Activated CD8-positive, alpha-beta memory T cell treated with anti-CD3 and anti-CD28 coated beads for 4 hours (primary cell): ENCODE measurements at places on chromosomes 16 and 17.
A peak's percentile ranks its signal among the peaks of the same experiment; 100 is the strongest.

- no peak for DNase-seq
Observed at GRCh38 chr16:83913245-83913633, 14.3 kb downstream of the MLYCD start.

DNA sequence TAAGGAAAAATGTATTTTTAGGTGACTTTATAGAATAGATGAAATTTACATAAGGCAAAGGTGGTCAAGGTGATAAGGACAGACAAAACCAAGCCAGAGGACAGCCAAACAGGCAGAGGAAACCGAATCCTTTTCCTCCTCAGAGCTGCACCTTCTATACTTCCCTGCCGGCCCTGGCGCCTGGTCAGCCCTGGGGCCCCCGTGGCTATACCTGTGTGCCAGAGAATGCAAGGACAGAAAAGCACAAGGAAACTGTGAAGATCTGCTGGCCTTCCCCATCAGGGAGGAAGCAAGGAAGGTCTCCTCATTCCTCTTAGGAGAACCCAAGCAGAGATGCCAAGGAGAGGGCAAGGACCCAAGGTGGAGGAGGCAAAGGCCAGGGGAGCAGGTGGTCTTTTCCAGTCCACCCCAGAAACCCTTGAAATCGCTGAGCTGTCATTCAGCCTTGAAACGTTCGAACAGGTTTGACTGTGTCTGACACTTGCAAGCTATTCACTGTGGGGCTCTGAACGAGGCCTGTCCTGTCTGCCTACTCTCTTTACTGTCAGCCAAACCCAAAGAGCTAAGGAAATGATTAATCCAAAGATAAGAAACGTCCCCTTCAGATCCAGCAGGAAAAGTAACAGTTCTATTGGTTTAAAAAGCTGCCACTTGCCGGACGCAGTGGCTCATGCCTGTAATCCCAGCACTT is 114.4 kb downstream of the XYLT1 start:
- DNase-seq, result no peak

- DNase-seq, result no peak
Observed at GRCh38 chr16:54505549-54506213, 219.1 kb upstream of the IRX3 start.

DNA sequence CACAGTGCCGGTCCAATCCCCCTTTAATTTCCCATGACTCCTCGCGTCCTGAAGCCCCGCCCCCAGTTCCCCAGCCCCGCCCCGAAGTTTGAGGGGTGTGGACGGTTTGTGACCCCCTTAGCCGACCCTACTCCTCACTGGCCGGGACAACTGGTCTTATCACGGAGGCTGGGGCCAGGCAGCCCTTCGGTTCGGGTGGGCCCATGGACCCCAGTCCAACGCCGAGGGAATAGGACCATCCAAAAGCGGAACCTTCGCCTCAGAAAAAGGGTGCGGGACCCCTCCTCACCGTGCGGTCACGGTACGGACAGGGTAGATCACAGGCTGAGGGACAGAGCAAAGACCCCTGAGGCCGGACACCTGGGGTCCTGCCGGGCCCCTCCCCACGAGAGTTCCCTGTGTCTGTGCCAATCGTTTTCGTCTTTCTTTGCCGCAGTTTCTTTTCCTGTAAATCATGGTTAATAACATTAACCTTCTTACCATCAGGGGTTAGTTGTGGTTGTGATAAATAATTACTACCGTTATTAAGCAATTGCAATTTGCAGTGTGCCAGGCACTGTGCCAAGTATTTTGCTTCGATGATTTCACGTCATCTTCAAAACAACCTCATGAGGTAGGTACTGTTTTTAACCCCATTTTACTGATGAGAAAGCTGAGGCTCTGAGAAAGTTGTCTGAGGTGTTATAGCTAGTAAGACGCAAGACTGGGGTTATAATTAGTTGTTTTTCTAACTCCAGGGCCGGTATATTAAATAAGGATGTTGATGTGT is 543 bp downstream of the TMUB2 start:
- DNase-seq, result peak; percentile 55

DNA sequence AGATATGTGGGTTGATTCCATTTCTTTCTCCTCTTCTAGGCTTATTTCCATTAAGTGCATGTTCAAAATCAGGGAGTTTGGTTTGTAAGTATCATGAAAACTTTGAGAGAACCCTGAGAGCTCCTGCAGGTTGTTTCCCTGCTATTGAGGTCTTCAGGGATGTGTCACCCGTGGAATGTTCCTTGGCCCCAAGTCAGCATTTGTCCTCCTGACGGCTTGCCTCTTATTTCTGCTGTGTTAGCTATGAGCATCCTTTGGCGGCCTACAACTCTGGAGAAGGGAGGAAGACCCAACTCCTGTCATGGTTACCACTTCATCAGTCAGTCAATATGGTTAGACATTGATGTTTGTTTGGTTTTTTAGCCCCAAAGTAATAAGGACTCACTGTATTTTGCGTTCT is 180.8 kb downstream of the FTO start:
- no peak for DNase-seq

DNA sequence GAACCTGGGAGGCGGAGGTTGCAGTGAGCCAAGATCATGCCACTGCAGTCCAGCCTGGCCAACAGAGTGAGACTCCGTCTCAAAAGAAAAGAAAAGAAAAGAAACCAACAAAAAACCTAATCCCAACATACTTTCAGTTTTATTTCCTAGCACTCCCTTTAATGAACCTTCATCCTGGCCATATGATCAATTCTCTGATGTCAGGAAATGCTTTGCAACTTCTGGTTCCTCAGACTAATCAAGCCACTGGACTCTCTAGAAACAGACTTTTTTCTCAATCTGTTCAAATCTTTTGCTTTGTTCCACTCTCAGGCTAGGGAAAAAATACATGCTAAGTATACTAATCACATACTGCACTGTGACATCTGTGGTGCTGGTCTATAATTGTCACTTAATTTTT is 13.4 kb upstream of the PSMC3IP start:
- no peak for DNase-seq

DNA sequence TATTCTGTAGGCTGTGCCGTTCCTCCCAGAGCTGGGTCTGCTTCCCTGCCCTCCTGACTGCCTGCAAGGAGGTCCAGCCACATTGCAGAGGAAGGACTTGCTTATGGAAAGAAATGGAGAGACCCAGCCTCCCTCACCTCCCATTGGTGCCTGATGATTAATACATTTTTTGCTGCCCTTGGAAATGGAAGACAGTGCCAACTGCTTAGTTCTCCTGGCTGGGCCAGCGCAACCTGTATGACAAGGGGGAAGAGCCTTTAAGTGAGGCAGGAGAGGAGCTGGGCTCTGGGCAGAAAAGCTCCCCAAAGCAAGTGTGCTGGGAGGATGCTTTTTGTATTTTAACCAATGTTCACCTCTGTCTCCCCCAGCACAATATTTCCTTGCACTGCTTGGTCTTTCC is 238.5 kb downstream of the SOX9 start:
- DNase-seq, result no peak

GRCh38 chr17:71798701-71799100 is 322.1 kb upstream of the SOX9 start:
- DNase-seq, result no peak

- DNase-seq, result no peak
Observed at GRCh38 chr16:62036802-62037135, 531 bp upstream of the CDH8 start.

GRCh38 chr17:21283482-21284318 is 811 bp upstream of the MAP2K3 start:
- no peak for DNase-seq

- DNase-seq, result no peak
Observed at GRCh38 chr17:2084766-2085647, 30.1 kb downstream of the HIC1 start.

GRCh38 chr16:11585460-11586377 is 1.0 kb downstream of the LITAF start:
- DNase-seq, result no peak

DNA sequence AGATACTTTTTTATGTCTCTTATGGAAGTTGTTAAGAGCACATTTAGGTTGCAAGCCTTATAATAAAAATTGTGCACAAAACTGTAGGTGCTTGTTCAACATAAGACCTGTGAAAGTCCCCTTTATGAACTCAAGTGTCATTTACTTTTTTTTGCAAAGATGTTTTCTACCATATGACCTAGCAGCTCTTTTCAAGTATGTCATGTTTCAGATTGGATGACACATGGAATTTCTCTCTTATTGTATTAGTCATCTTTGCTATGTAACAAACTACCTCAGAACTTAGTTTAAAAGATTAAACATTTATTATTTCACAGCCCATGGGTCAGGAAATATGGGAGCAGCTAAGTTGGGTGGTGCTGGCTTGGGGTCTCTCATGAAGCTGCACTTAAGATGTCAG is 57.9 kb downstream of the PHKB start:
- DNase-seq, result no peak

DNA sequence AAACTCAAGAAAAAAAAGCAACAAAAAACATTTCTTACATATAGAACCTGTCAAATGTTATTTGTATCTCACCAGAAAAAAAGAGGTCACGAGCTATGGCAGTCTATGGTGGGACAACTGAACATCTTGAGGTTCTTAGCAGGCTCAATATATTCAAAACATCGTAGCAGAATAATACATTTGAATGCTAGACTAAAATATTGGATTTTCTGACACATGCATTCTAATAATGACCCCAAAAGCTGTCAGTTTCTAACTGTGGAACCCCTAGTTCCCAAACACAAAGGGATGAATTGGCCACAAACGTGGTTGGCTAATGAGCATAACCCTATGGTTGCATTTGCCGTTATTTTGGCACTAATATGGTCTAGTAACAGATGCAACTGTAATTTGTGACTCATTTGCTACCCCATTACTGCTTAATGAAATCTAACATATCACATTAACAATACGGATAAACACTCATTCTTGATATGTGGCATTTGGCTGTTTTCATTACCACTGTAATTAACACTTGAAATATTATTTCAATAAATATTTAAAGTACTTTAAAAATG is 81.2 kb downstream of the TOX3 start:
- DNase-seq, result no peak

- no peak for DNase-seq
Observed at GRCh38 chr17:68927516-68927915, 27.7 kb downstream of the ABCA8 start.

DNA sequence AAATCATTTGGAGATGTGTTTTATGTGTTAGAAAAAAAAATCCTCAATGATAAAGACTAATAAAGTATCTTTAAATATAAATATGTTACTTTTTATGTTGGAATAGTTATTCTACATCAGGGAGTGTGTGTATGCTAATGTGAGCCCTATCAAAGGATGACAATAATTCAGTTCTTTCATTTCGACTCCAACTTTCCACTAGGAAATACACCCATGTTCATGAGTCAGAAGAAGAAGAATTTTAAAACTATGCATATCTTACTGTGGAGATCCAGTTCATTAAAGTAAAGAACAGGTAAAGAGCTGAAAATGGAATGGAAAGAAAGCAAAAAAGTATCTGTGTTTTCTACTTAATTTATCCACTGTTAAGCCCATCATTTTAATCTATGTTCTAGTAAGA is 399.8 kb downstream of the KCNJ2 start:
- DNase-seq, result no peak

GRCh38 chr17:69147460-69147859 is 5.8 kb upstream of the ABCA6 start:
- no peak for DNase-seq

DNA sequence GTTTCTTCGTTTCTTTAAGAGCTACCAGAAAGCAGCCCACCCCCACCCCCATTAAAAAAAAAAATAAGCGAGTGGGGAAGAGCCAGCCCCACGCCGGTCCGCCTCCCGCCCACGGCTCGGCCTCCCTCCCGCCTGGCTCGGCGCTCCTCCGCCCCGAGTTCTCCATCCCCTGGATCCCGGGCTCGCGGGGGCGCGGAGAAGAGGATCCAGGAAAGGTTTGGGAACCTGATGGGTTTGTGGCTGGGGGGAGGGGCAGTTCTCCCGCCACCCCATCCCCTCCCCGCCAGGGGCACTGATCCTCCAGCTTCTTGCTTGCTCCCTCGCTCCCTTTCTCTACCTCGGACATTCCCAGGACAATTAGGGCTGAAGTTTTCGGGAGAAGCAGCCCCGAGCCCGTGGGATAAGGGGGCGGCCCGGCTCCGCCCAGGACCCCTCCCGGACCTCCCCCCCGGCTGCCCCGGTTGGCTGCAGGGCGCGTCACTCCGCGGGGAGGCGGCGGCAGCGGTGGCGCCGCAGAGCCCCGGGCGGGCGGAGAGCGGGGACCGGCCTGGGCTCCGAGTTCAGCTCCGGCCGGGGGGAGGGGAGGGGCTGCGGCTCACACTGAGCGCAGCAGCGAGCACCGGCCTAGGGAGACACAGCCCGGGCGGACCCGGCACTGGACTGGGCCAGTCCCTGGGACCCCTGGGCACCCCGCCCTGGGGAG is 1.0 kb upstream of the SALL1 start:
- DNase-seq, result no peak

DNA sequence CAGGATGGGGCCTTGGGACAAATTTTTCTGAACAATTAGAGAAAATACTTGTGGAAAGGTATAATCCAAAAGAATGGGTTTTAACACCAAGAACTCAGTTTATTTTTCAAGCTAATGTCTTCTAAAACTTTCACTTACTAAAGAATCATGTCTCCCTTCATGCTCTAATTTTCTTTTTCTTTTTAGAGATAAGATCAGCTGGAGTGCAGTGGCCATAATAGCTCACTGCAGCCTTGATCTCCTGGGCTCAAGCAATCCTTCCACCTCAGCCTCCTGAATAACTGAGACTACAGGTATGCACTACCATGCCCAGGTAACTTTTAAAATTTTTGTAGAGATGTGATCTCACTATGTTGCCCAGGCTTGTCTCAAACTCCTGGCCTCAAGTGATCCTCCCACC is 5.5 kb downstream of the OR4D1 start:
- no peak for DNase-seq

DNA sequence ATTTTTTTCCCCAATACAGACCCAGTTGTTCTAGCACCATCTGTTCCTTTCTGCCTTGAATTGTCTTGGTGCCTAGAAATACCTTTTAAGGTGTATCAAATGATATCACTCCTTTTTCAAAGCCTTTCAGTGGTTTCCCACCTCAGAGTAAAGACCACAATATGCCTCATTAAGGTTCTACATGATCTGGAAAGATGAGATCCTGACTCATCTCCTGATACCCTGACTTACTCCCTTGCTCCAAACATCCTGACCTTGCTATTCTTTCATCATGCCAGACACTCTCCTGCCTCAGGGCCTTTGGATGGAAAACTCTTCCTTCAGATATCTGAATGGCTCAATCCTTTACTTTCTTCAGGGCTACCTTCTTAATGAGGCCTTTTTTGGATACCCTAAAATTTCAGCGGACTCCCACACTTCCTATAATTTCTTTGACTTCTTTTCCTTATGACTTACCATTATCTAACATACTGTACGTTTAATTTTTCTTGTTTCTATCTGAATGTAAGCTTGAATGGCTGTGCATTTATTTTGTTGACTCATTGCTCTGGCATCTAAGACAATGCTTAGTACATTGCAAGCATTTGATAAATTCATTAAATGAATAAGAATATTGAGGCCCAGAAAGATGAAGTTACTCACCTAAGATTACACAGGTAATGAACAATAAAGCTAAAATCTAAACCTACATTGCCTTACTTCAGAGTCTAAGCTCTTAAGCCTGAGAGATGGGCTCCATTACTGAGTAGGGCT is 19.2 kb downstream of the FLOT2 start:
- no peak for DNase-seq

- DNase-seq, result no peak
Observed at GRCh38 chr17:9427465-9428315, 147.9 kb downstream of the STX8 start.
